Activated CD8-positive, alpha-beta memory T cell treated with anti-CD3 and anti-CD28 coated beads, Interleukin-2, amount 10 ng/mL, durations not matched to agents 7 days and 5 days (primary cell): ENCODE measurements at places on chromosomes 1 and 21. TPM values are rescaled to one million over a fixed set of nuclear protein-coding genes. Genes with fewer than 3 reads are reported as not detected.

FASLG gene
- total RNA-seq: 36.1 TPM

HSD11B1 gene
- not detected for total RNA-seq

SLC2A5 gene
- total RNA-seq: not detected

CASQ1 gene
- 0.68 TPM for total RNA-seq

PINK1 gene
- 3.7 TPM for total RNA-seq

AKR7A3 gene
- total RNA-seq: 0.33 TPM

GRCh38 chr1:6271554-6271953 lies 10.7 kb upstream of the GPR153 start:
- no peak overlapping the region for H3K4me3 ChIP-seq
- H3K27me3 ChIP-seq: no peaks in the 10 kb centered on the region
- H3K36me3 ChIP-seq: no peaks in the 10 kb centered on the region
- H3K27ac ChIP-seq: no peak overlapping the region
- no peak for DNase-seq

- H3K27me3 ChIP-seq: peaks cover 21% of the 10 kb centered on the region
- H3K36me3 ChIP-seq: no peaks in the 10 kb centered on the region
- no peak overlapping the region for H3K4me3 ChIP-seq
- H3K4me1 ChIP-seq: peaks cover 2% of the 10 kb centered on the region
- no peak overlapping the region for H3K27ac ChIP-seq
Observed at GRCh38 chr1:98461873-98462385, 199.6 kb upstream of the SNX7 start.

DNA sequence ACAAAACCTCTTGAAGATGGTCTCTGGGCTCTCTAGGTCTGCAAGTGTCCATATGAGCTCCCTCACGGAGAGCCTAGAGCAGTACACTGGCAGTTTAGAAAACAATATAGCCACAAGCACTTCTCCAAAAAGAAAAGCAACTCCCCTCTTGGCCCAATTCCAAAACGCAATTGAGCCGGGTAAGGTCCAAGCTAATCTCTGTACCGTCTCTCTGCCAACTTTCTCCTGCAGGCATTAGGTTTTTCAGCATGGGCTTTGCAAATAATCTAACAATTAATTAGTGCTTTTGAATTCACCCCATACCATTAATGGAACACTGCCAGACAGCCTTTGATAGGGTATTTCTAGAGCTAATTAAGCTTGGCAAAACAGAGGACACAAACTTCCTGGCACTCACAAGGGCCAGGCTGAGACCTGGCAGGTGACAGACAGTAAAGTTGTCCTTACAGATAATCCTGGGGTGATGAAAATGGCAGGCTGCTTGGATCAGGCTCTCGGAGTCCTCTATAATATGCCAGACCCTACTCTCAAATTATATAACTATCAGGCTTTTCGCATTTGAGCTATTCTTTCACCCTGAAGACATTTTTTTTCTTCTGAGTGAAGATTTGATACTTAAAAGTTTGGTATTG lies 39.8 kb downstream of the TGFBR3 start:
- no peak overlapping the region for H3K4me3 ChIP-seq
- DNase-seq: no peak
- peaks cover 7% of the 10 kb centered on the region for H3K4me1 ChIP-seq

GRCh38 chr1:40140211-40140973 lies 20.8 kb upstream of the RLF start:
- H3K36me3 ChIP-seq: no peaks in the 10 kb centered on the region
- H3K4me3 ChIP-seq: no peak overlapping the region
- DNase-seq: no peak
- peaks cover 14% of the 10 kb centered on the region for H3K4me1 ChIP-seq
- H3K27me3 ChIP-seq: peaks cover 16% of the 10 kb centered on the region

DNA sequence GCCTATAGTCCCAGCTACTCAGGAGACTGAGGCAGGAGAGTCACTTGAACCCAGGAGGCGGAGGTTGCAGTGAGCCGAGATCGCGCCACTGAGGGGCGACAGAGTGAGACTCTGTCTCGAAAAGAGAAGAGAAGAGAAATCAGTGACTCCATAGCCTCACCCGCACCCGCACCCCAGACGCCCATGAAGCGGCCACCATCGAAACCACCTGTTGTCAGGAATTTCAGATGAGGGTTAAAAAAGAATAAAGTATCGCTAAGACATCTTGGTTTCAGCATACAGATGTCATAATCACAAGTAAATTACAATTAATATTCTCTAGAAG lies 47.4 kb downstream of the NPHP4 start:
- peaks cover 5% of the 10 kb centered on the region for H3K36me3 ChIP-seq
- no peaks in the 10 kb centered on the region for H3K27me3 ChIP-seq
- DNase-seq: peak; percentile 11
- H3K27ac ChIP-seq: no peak overlapping the region

DNA sequence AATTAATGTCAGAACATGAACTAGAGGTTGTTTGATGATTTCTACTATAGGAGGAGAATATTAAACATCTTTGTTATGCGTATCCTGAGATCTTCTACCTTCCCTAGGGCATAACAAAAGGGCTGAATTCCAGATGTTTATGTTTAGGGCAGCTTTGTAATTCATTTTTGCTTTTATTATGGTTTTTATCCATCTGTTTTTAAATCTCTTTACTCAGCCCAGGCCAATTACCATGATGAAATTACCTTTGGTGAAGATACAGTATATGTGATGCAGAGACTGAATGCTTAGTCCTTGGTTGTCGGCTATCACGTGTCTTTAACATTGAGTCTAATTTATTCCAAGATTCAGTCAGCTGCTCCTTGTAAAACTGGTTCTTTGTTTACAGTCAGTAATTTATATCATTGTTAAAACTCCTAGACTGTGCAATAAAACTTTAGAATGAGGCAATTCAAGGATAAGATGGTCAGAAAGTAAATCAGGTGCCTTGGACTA lies 176.9 kb downstream of the CTH start:
- H3K36me3 ChIP-seq: no peaks in the 10 kb centered on the region
- H3K4me1 ChIP-seq: no peaks in the 10 kb centered on the region
- H3K4me3 ChIP-seq: no peak overlapping the region
- H3K27me3 ChIP-seq: no peaks in the 10 kb centered on the region
